ENCODE measurements at places on chromosomes 4 and X.

DNA sequence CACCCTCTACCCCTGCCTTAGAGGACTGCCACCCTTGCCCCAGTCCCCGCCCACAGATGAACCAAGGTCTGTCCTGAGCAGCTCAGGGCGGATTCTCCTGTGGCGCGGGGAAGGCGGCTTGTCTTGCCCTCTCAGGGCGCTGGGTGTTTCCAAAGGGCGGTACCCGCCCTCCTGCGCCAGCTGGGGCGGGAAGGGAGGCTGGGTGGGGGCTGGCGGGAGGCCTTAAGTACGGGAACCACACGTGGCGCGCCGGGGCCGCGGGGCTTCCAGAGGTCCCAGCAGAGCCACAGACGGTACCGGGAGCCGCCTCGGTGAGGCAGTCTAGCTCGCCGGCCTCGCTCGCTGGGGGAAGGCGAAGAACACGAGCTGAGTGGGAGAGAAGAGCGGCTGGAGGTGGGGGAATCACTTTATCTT lies 361.1 kb downstream of the MID1IP1 start:
- DNase-seq = no peak

GRCh38 chr4:56388306-56388705 lies 1.0 kb upstream of the AASDH start:
- no peak for DNase-seq

- peak; percentile 29 for DNase-seq
These were observed at the start of gene ZCCHC12 for GRCh38 chrX:118823263-118824172. ZCCHC12 (plus strand) TSS chrX:118823824; CDS start chrX:118825245, 1,421 bp downstream.

GRCh38 chr4:179709961-179710624 lies 2267.9 kb upstream of the AGA start:
- DNase-seq = no peak

- no peak for DNase-seq
These were observed 204.7 kb downstream of the CBR4 start for GRCh38 chr4:168805341-168805740.

DNA sequence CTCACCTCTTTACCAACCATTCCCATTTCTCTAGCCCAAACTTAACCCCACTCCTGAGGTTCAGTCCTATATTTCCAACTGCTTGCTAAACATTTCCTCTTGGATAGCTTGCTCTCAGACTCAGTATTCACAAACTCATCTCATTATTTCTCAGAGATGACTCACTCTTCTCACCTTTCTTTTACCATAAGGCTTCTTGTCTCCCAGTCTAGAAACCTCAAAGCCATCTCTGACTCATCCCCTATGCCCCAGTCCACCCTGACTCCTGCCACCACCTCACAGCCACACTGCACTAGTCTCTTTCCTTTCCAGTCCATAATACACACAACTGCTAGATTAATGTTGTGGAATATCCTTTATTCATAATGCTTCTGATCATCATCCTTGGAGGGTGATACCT lies 4.8 kb downstream of the FRMPD3 start:
- DNase-seq = peak; percentile 52

DNA sequence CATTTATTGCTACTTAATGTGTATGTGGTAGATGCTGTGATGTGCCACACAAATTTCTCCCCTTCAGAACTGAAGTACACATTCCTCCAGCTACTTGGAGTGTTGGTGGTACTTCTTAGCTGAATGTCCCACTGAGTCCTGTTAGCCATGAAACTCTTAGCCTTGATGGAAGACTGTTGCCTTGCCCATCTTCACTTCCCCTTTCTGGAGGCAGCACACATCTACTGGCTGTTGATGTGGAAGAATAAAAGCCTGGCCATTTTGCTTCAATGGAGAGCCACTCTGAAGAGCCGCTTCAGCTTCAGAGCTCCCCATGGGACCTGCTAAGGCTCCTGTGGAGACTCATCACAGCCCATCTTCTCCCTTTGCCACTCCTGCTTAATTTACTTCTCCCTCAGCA lies 157.7 kb upstream of the PITX2 start:
- DNase-seq = no peak

DNA sequence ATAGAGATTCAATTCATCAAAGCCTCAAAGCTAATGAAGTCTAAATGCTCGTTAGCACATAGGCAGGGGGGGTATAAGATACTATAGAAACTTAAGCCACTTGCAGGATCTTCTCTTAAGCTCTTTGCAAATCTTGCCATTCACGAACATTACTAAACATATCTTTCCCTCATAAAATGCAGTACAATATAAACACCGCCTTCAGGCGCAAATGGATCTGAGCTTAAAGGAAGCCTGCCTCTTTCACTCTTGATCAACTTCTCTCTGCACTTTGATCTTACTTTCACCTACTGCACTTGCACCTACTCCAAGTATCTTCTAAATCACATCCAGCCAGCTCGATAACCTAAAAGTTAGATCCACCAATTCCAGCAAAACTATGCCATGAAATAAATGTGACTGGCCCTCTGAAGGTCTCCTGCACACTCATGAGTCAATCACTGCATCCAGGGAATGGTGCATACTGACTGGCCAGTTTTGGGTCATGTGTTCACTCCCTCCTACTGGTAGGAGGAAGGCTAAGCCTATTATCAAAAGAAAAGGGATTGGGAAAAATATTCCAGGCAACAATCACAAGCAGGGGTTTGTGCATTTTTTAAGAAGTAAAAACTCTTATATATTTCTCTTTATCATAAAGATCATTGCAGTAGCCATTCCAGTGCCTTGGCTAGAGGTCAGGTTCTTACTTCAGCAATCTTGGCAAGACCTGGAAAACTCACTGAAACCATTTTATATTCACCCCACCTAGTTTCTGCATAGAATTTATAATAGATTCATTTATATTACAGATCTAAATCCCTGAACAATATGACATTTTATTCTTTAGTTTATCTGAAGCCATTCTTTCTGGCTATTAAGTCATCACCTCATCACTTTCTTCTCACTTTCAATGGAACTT lies 222.0 kb downstream of the PPP3CA start:
- no peak for DNase-seq

GRCh38 chrX:47366041-47366722 lies 4.2 kb upstream of the ZNF157 start:
- DNase-seq = peak; percentile 60

DNA sequence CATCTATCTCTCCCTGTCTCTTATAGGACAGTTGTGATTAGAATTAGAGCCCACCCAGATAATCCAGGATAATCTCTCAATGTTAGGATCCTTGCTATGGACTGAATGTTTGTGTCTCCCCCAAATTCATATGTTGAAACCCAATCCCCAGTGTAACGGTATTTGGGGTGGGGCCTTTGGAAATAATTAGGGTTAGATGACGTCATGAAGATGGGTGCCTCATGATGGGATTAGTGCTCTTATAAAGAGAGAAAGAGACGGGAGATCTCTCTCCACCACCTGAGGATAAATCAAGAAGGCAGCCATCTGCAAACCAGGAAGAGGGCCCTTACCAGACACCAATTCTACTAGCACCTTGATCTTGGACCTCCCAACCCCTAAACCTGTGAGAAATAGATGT lies 33.7 kb upstream of the SHISA3 start:
- no peak for DNase-seq

GRCh38 chr4:102299354-102300107 lies 45.8 kb downstream of the SLC39A8 start:
- peak; percentile 2 for DNase-seq

DNA sequence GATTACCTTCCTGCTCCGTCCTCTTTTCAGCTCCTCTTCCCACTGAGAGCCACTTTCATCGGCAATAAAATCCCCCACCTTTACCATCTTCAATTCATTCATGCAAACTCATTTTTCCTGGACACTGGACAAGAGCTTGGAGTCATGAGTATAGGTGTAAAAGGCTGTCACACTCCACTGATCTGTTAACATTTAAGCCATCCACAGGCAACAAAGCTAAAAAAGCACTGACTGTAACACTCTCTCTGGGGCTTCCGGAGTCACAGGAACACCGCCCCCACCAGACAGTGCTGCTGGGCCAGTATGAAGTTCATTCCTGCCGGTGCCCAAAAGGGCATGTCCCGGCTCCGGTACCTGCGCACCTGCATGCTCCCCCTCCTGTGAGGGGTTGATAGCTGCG lies 38.5 kb downstream of the MAGEB5 start:
- DNase-seq = no peak

- peak; percentile 34 for DNase-seq
These were observed 12.7 kb upstream of the PAQR3 start for GRCh38 chr4:78951862-78952472.

GRCh38 chrX:155071694-155072280 lies 479 bp downstream of the BRCC3 start:
- no peak for DNase-seq

- no peak for DNase-seq
These were observed 262.2 kb upstream of the TTC29 start for GRCh38 chr4:147207911-147208310.

- DNase-seq = no peak
These were observed 45.4 kb upstream of the UGT2A3 start for GRCh38 chr4:68997040-68997439.

DNA sequence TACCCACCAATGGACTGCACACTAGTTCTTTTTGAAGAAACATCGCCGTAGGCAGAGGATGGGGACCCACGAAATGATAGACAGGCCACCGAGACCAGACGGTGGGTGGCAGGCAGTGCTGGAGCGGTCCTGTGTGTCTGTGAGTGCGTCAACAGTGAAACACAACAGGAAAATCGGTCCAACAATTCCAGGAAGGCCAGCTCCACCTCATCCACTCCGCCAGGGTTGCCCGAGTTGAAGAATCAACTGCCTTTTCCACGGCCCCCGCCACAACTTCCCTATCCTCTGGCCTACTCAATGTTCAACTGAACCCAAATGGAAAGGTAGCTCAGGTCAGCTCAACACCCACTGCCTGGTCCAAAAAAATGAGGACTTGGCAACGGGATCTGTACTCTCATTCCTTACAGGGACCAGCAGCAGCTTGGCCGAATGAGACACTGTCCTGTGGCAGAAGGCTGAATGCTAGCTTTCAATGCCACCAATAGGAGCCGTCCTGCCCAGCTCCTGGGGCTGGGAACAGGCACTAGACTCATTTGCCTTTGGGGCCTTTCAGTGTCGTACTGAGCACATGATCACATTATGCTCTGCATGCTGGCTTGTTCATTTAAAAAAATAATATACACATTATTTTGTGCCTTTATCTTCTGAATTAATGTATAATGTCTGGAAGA lies 43.5 kb downstream of the MID1 start:
- DNase-seq = no peak

DNA sequence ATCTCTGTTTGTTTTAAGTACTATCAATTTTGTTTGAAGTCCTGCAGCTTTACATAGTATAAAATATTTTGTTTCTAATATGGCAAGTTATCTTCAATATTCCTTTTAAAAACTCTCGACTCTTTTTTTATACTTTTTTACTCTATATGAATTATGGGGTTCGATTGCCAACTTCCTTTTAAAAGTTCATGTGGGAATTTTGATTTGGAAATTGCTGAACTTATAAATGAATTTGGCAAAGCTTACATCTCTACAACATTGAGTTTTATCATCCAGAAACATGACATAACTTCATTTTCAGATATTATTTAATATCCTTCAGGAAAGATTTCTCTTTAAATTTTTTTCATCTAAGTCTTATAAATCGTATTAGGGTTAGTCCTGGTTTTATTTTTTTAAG lies 60.8 kb downstream of the ASB9 start:
- no peak for DNase-seq

- DNase-seq = no peak
These were observed 303.1 kb downstream of the ARHGAP24 start for GRCh38 chr4:85777908-85778631.

DNA sequence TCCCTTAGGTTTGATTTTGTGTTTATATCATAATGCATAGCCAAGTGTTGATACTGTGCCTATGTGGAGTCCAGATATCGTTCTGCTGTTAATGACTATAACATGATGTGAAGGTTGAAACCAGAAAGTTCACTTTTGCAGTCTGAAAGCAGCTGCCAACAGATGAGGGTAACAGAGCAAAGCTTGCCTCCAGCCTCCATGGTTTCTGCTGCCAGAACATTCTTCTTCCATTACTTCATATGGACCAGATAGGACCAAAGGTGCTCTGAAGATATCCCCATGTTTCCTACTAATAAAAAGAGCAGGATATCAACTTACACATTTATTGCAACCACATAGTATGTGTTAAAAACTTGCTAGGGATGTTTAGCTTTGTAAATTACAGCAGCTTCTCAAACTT lies 394.1 kb downstream of the SPRY1 start:
- DNase-seq = no peak

DNA sequence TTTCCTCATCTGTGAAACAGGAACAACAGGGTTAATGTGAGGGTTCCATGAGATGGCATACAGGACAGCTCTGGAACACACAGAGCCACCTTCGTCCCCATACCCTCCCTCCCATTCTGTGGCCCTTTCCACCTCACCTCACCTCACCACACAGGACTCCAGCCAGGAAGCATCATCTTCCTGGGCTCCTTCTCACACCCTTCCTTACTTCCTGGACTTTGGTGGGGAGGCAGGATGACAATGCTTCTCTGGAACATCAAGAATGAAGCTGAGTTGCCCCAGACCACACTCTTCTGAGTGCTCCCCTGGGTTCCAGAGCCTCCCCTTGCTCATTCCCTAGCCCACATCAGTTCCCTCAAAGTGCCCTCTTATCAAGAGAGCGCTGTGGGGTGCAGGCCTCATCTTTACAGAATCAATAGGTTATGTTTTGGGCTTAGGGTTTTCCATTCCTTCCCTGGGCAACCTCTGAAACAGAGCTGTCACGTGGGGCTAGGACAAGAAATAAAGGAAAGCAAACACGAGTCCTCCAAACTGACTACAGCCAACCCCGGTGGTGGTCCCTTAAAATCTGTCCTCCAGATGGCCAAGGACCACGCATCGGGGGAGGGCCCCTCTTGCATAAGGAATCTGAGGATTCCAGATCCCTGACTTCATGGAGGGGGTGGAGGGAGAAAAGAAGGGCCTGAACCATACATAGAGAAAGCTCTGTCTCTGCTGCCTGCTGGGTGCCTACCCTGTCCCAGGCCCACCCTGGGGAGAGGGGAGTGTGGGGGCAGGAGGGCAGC lies 74.4 kb upstream of the ATP6AP2 start:
- DNase-seq = no peak

DNA sequence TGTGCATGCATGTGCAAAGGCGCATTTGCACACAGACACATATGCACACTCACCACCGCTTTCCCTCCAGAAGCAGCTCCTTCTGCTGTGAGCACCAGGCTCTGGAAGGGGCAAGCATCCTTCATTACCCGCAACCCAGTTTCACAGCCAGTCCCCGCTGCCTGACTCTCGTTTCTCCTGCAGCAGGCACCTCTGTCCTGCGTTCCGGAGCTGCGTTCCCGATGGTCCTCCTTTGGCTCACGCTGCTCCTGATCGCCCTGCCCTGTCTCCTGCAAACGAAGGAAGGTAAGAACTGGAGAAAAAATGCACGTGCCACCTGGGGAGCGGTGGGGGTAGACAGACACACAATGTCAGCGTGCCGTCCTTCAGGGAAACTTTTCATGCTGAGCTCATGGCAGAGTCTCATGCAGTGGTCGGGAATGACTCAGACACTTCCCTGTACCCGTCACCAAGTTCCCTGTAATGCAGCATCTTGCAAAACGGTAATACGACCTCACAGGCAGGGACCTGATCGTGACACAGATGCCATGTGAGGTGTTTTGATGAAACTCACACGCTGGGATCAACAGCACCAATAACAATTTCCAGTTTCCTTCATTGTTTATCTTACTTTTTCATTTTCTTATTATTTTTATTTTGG lies 5.1 kb downstream of the IL3RA start:
- no peak for DNase-seq
